ENCODE measurements at places on chromosomes 12 and 14. TPM values are rescaled to one million over a fixed set of nuclear protein-coding genes. Genes with fewer than 3 reads are reported as not detected.

The CTSG gene
- polyA plus RNA-seq: 1.1 TPM

The LBHD2 gene
- 0.82 TPM for polyA plus RNA-seq

The NFE2 gene
- not detected for polyA plus RNA-seq

The NIN gene
- 3.6 TPM for polyA plus RNA-seq

The HOXC12 gene
- not detected for polyA plus RNA-seq

The TC2N gene
- 5.8 TPM for polyA plus RNA-seq

The MAP3K9 gene
- 1.0 TPM for polyA plus RNA-seq

The RPL10L gene
- not detected for polyA plus RNA-seq

The TAS2R42 gene
- not detected for polyA plus RNA-seq

The PPP4R4 gene
- not detected for polyA plus RNA-seq

The FSCB gene
- polyA plus RNA-seq: not detected

The MYBPC1 gene
- polyA plus RNA-seq: not detected

The NOVA1 gene
- polyA plus RNA-seq: 10.2 TPM

The KCNA1 gene
- not detected for polyA plus RNA-seq

The YARS2 gene
- 24.6 TPM for polyA plus RNA-seq

The RPS6KL1 gene
- polyA plus RNA-seq: 3.7 TPM

The JAG2 gene
- 6.3 TPM for polyA plus RNA-seq

The CBX5 gene
- 15.0 TPM for polyA plus RNA-seq

The CEP128 gene
- 0.43 TPM for polyA plus RNA-seq

The AGAP2 gene
- 0.13 TPM for polyA plus RNA-seq

The DEGS2 gene
- polyA plus RNA-seq: 25.1 TPM

The COCH gene
- polyA plus RNA-seq: 1.8 TPM

The KCNH3 gene
- 1.4 TPM for polyA plus RNA-seq

The CDH24 gene
- polyA plus RNA-seq: 5.4 TPM

The APAF1 gene
- 4.6 TPM for polyA plus RNA-seq

The KRT2 gene
- polyA plus RNA-seq: not detected

The MORN3 gene
- polyA plus RNA-seq: 1.5 TPM

The IRAK3 gene
- 1.2 TPM for polyA plus RNA-seq

The CLEC1B gene
- not detected for polyA plus RNA-seq

The LMO3 gene
- 4.6 TPM for polyA plus RNA-seq

The KRT77 gene
- polyA plus RNA-seq: not detected

The ERBB3 gene
- 31.5 TPM for polyA plus RNA-seq

The KRT83 gene
- polyA plus RNA-seq: not detected

The CALM1 gene
- 469 TPM for polyA plus RNA-seq

The ANO2 gene
- 0.34 TPM for polyA plus RNA-seq

The SERPINA12 gene
- polyA plus RNA-seq: not detected

The MYO1H gene
- 0.56 TPM for polyA plus RNA-seq

The ENDOU gene
- 0.28 TPM for polyA plus RNA-seq

The WSCD2 gene
- polyA plus RNA-seq: 2.0 TPM

The MLXIP gene
- 10.9 TPM for polyA plus RNA-seq

The PTPN21 gene
- 5.3 TPM for polyA plus RNA-seq

The IAPP gene
- polyA plus RNA-seq: not detected

The OTOGL gene
- 0.80 TPM for polyA plus RNA-seq

The MGAT4C gene
- not detected for polyA plus RNA-seq

The MSRB3 gene
- 10.3 TPM for polyA plus RNA-seq

The HCAR1 gene
- 0.99 TPM for polyA plus RNA-seq

The SLC2A13 gene
- 3.9 TPM for polyA plus RNA-seq

The TPH2 gene
- polyA plus RNA-seq: not detected

The CAND1 gene
- polyA plus RNA-seq: 28.8 TPM

The NKX2-1 gene
- polyA plus RNA-seq: not detected

The CCDC198 gene
- polyA plus RNA-seq: 114 TPM

The RFX4 gene
- not detected for polyA plus RNA-seq

The SPIC gene
- not detected for polyA plus RNA-seq

The ACSS3 gene
- 18.9 TPM for polyA plus RNA-seq

The OR2AP1 gene
- not detected for polyA plus RNA-seq

The STXBP6 gene
- 2.8 TPM for polyA plus RNA-seq
